ENCODE measurements at places on chromosomes 2 and 18. TPM values are rescaled to one million over a fixed set of nuclear protein-coding genes. Genes with fewer than 3 reads are reported as not detected.

The RPRM gene
- not detected for total RNA-seq

The NXPH2 gene
- 5.4 TPM for total RNA-seq

GRCh38 chr2:133495226-133495625 is 73.0 kb downstream of the NCKAP5 start:
- DNase-seq: no peak

GRCh38 chr2:113891265-113891959 is 1.5 kb downstream of the ACTR3 start:
- no peak for DNase-seq

DNA sequence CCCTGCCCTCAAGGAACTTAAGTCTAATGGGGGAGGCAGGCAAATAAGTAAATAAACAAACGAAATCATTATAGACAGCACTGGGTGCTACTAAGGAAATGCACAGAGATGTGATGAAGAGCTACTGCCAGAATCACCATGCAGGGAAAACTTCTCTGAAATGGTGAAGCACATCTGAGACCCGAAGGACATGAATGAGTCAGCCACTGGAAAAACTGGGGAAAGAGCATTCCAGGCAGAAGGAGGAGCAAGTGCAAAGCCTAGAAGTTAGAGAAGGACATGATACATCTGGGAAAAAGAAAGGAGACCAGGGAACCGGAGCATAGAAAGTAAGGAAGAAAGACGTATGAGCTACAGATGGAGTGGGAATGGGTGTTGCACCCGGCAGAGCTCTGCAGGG is 56.8 kb downstream of the TGFA start:
- no peak for DNase-seq

GRCh38 chr2:18745431-18746272 is 156.3 kb upstream of the NT5C1B start:
- no peak for DNase-seq

GRCh38 chr2:18519914-18520450 is 40.5 kb downstream of the RDH14 start:
- DNase-seq: no peak

GRCh38 chr2:108074946-108075345 is 88.6 kb downstream of the SLC5A7 start:
- DNase-seq: no peak

- DNase-seq: no peak
Observed at GRCh38 chr2:179853108-179853507, 8.3 kb downstream of the ZNF385B start.

DNA sequence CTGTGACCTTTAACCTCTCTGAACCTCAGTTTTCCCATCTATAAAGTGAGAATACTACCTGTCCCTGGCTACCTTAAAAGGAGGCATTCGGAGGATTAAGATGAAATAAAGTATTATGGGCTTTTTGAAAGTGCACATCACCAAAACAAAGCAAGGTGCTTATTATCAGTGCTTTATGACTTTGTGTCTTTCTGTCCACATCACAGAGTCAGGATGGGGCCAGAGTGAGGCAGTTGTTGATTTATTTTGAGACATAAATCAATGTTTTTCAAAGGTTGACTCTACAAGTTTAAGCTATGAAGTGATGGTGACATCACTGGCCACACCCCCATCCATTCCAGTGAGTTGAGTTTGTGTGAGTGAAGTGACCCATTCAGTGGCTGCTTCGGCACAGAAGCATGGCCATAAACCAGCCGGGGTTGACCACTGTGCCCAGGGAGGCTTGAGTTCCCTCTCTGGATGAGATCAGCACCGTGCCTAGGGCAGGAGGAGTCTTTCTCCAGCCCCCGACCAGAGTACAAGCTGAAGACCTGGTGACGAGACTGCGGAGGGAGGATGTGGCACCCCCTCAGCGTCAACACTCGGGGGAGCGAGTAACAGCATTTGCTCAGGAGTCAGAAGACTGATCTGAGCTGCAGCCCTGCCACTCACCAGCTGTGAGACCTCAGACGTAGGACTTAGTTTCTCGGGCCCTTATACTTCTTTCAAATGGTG is 89.0 kb upstream of the PPP1CB start:
- no peak for DNase-seq

DNA sequence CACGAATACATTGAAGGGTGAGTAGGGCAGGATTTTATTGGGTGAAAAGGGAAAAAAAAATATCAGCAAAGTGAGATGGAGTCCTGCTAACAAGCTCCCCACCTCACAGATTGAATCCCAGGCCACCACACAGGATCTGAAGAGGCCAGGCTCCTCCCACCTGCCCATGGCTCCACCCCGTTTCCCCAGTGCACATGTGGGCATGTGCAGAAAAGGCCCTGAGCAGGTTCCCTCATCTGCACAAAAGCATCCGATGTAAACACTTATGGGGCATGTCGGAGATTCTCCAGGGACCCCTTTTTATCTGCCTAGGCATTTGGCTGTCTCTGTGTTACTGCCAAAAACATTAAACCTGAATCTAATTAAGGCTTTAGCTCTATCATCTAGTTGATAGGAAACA is 35.2 kb downstream of the SKA1 start:
- DNase-seq: no peak

DNA sequence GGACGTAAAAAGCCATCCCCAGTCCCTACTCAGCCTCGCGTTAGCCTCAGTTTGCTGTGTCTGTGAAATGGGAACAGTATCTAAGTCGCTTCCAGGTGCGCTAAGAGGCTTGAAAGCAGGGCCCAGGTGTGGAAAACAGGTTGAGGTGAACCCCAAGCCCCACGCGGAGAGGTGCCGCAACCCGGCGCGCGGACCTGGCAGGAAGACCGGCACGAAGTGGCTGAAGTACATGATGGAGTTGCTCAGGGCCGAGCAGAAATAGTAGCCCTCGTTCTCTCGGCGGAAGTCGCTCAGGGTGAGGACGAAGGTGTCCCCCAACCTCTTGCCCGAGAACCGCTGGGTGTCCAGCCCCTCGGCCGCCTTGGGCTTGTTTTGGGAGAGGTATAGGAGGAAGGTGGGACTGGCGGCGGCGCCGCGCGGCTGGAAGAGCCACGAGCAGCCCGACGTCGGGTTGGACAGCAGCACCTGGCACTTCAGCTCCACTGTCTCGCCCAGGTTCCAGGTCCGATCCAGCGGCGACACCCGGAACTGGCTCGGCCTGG is 508 bp downstream of the CD8A start:
- no peak for DNase-seq
